Cerebellar nuclear complex (tissue), 1 donor: ENCODE measurements at places on chromosomes 16 and 17.

GRCh38 chr16:57027067-57027466 lies 37.7 kb downstream of the NLRC5 start:
- DNase-seq, result no peak

- DNase-seq, result no peak
Observed at GRCh38 chr16:5024632-5025031, 9.1 kb downstream of the NAGPA start.

DNA sequence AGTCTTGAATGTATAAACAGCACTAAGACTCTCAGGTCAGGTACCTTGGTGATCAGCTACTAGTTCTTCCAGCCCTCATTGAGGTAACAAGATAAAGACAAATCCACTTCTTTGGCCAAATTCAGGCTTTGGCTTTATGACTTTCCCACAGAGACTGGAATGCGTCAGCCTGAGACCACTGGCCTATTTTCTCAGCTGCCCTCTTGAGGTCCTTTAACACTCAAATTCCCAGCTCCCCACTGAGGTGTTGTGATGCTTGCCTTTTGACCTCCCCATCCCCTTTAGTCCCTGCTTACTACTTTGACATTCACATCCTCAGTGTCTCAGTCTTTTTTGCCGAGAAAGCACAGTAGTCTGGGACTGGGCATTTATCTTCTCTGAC lies 10.6 kb downstream of the TNFAIP1 start:
- DNase-seq, result no peak

DNA sequence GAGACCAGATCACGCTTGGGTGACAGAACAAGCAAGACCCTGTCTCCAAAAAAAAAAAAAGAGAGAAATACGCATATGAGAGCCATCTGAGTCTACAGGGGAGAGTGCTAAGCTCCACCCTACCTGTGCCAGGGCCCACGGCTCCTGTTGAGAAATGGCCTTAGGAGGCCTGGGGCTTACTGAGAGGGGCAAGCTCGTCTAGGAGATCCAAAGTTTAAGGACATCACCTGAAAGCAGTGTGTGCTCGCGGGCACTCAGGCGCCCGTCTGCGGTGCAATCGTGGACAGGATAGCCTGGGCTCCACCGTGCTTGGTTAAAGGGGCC lies 14.5 kb upstream of the BAIAP2 start:
- no peak for DNase-seq

- DNase-seq, result no peak
Observed at GRCh38 chr17:70169709-70170597, 621 bp downstream of the KCNJ2 start.

DNA sequence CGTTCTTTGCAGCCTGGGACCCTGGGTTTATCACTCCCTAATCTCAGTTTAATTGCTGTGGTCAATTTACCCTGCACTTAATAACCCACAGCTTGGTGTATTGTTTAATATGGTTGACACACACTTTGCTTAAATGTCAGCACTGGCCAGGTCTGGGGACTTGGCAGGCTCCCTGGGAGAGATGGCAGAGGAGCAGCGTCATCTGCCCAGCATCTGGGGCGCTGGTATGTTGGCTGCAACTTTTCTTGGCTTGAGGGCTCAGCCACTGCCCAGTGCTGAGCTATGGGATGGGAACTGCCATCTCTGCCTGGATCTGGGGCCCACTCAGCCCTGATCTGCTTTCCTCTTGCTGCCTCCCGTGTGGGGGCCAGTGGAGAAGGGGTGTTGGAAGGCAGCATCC lies 115.7 kb upstream of the IRX3 start:
- no peak for DNase-seq

GRCh38 chr17:17341452-17341851 lies 38.3 kb downstream of the NT5M start:
- DNase-seq, result no peak

GRCh38 chr16:29154088-29154487 lies 169.2 kb downstream of the LAT start:
- no peak for DNase-seq
